ENCODE measurements at places on chromosomes 3 and 15.

GRCh38 chr3:193407112-193407511 is 28.6 kb upstream of the ATP13A5 start:
- no peaks in the 10 kb centered on the region for H3K36me3 ChIP-seq
- H3K4me1 ChIP-seq, result no peaks in the 10 kb centered on the region

- DNase-seq, result no peak
- H3K27ac ChIP-seq, result peak overlapping the region; percentile 57
- no peaks in the 10 kb centered on the region for H3K27me3 ChIP-seq
- no peak overlapping the region for H3K4me3 ChIP-seq
- H3K4me1 ChIP-seq, result peaks cover 28% of the 10 kb centered on the region
Measured at GRCh38 chr3:41574900-41575299, 375.6 kb downstream of the CTNNB1 start.

DNA sequence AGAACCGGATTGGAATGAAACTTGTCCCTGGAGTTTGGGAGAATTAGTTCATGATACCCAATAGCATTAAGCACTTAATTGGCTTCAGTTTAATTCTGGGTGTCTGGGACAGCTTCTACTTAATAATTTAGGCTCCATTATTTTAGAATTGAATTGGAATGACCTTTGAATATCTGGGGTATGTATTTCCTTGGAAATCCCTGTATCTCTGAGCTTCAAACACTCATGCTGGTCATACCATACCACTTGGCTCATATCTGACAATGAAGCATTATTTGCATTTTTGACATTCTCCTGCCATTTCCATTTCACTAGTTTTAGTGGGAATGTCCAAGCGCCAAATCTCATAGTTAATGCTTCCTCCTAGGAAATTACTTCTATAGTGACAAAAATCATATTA is 393.1 kb downstream of the DIPK2A start:
- no peaks in the 10 kb centered on the region for H3K27me3 ChIP-seq
- H3K27ac ChIP-seq, result no peak overlapping the region
- H3K4me3 ChIP-seq, result no peak overlapping the region
- H3K36me3 ChIP-seq, result no peaks in the 10 kb centered on the region

GRCh38 chr15:27241943-27242342 is 271.0 kb downstream of the GABRG3 start:
- H3K27me3 ChIP-seq, result peaks cover 11% of the 10 kb centered on the region
- no peak overlapping the region for H3K27ac ChIP-seq
- no peaks in the 10 kb centered on the region for H3K36me3 ChIP-seq
- no peak overlapping the region for H3K4me3 ChIP-seq

DNA sequence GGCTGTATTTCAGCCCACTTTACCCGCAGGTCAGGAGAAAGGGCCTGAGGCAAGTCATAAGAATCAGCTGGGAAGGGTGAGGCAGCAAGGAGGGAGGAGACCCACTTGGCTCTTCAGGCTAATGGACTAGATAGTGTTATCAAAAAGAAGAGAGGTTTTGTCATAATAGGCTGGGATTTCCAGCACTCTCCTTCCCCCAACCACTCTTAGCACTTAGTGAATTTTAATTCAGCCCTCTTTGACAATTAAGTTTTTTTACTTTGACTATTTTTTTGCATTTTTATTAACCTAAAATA is 771 bp downstream of the MPI start:
- peak overlapping the region; percentile 93 for H3K27ac ChIP-seq
- DNase-seq, result no peak
- H3K4me3 ChIP-seq, result peak overlapping the region; percentile 96
- no peaks in the 10 kb centered on the region for H3K27me3 ChIP-seq
- peaks cover 52% of the 10 kb centered on the region for H3K4me1 ChIP-seq

DNA sequence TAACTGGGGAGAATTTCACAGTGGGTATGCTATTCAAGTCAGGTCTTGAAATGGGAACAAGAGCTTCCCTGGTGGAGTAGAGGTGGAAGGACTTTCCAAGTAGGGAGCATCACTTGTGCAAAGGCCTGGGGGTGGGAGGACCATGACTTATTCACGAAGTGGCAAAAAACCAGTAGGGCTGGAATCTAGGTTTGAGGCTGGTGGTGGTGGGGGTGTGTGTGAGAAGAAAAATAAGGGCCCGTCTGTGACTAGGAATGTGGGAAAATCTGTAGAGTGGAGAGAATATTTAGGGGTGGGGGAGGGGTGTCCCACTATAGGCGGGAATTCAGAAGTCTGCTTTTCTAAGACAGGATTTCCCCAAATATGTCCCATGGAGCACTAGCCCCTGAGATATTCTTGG is 271.9 kb upstream of the TBL1XR1 start:
- no peaks in the 10 kb centered on the region for H3K36me3 ChIP-seq
- no peak overlapping the region for H3K27ac ChIP-seq
- no peak overlapping the region for H3K4me3 ChIP-seq
- no peaks in the 10 kb centered on the region for H3K27me3 ChIP-seq
- H3K4me1 ChIP-seq, result peaks cover 25% of the 10 kb centered on the region

- no peaks in the 10 kb centered on the region for H3K36me3 ChIP-seq
- no peak overlapping the region for H3K4me3 ChIP-seq
- H3K27ac ChIP-seq, result no peak overlapping the region
- no peaks in the 10 kb centered on the region for H3K27me3 ChIP-seq
Measured at GRCh38 chr3:12253516-12254343, 35.1 kb upstream of the PPARG start.

DNA sequence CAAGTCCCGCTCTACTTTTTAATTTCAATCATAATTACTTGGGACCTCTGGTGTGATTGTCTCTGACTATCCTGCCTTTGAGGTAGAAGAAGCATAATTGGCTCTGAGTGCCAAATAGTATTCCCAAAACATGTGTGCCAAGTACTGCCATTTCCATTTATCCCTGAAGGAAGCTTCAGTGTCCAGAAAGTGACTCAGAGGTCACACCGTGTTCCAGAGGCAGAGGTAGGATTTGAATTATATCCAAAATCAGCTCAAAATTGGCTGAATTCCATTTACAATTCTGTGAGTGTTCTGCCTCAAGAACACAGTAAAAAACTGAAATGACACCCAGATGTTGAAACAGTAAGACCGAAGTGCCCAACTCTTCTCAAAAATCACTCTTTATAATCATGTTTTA is 255.3 kb downstream of the RSL24D1 start:
- no peak overlapping the region for H3K27ac ChIP-seq
- no peaks in the 10 kb centered on the region for H3K4me1 ChIP-seq
- H3K36me3 ChIP-seq, result no peaks in the 10 kb centered on the region
- DNase-seq, result no peak
- H3K4me3 ChIP-seq, result no peak overlapping the region

GRCh38 chr3:14357463-14357862 is 44.9 kb upstream of the SLC6A6 start:
- no peak overlapping the region for H3K27ac ChIP-seq
- peaks cover 7% of the 10 kb centered on the region for H3K4me1 ChIP-seq
- DNase-seq, result no peak
- no peaks in the 10 kb centered on the region for H3K36me3 ChIP-seq

DNA sequence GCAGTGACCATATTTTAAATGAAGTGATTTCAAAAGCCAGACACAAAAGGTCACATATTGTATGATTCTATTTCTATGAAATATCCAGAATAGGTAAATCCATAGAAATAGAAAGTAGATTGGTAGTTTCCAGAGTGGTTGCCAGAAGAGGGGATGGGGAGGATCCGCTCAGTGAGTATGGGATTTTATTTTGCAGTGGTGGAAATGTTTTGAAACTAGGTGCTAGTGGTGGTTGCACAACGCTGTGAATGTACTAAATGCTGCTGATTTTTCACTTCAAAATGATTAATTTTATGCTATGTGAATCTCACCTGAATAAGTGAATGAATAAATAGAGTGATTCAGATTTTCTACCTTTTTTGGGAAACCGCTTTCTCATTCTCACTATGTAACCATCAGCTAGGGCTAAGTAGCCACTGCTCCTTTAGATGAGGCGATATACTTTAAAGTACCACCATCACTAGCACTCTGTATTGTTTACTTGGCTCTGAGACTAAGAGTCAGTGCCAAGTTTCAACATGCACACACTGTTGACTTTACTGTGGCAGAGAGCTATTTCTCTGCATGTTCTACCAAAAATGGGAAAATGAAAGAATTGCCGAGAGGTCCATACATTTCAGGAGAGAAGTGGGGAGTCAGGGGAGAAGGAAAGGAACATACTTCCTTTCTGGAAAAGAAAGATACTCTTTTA is 90.7 kb upstream of the GOLIM4 start:
- H3K27me3 ChIP-seq, result no peaks in the 10 kb centered on the region
- no peaks in the 10 kb centered on the region for H3K4me1 ChIP-seq
- no peak for DNase-seq
- H3K4me3 ChIP-seq, result no peak overlapping the region

GRCh38 chr3:133820889-133821675 is 15.5 kb downstream of the SRPRB start:
- H3K36me3 ChIP-seq, result peaks cover 58% of the 10 kb centered on the region
- no peak for DNase-seq
- peak overlapping the region; percentile 50 for H3K27ac ChIP-seq

Data from left ventricle myocardium inferior (tissue), 1 donor.